ENCODE measurements at places on chromosomes 5 and 9.

GRCh38 chr5:69050214-69050613 is 43.6 kb upstream of the SLC30A5 start:
- DNase-seq = no peak

GRCh38 chr5:146461319-146461718 is 14.2 kb downstream of the TCERG1 start:
- DNase-seq = no peak

DNA sequence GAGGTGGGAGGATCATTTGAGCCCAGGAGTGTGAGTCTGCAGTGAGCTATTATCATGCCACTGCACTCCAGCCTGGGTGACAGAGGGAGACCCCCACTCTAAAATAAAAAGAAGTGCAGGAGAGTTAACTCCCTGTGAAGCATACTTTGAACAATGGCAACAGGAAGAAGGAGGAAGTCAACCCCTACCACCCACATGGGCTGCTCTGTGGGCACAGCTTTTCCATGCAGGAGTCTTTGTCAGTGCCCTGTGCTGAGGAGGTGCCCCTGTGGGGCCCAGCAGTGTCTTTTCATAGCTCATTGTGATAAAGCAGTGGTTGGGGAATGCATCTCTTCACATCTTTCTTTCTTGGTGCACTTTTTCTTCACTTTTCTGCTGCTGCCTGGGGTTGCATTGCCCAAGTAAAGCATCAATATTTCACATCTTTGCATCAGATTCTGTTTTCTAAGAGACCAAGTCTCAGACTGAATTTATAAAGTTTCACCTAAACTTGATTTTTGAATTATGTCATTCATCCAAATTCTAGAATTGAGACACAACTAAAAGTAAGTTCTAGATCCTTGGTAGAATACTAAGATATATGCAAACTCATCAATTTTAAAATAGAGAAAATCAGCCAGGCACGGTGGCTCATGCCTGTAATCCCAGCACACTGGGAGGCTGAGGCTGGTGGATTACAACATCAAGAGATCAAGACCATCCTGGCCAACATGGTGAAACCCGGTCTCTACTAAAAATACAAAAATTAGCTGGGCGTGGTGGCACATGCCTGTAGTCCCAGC is 316.6 kb downstream of the DNAH5 start:
- DNase-seq = no peak

- DNase-seq = peak; percentile 86
Measured at GRCh38 chr5:132813599-132814502, 749 bp downstream of the SOWAHA start.

- no peak for DNase-seq
Measured at GRCh38 chr5:132071338-132071707, 2.3 kb upstream of the CSF2 start.

- no peak for DNase-seq
Measured at GRCh38 chr5:130799015-130799414, 366.0 kb downstream of the HINT1 start.

DNA sequence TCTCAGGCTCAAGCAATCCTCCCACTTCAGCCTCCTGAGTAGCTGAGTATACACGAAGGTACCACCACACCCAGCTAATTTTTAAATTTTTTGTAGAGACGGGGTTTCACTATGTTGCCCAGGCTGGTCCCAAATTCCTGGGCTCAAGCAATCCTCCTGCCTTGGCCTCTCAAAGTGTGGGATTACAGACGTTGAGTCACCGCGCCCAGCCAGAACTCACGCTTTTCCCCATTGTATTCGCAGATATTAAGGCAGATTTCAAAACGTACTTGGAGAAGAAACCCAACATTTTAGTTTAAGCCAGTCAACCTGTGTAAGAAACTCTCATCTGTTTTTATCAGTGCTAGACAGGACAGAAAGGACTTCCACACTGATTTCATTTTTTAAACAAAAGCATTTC is 26.6 kb downstream of the COL23A1 start:
- no peak for DNase-seq

DNA sequence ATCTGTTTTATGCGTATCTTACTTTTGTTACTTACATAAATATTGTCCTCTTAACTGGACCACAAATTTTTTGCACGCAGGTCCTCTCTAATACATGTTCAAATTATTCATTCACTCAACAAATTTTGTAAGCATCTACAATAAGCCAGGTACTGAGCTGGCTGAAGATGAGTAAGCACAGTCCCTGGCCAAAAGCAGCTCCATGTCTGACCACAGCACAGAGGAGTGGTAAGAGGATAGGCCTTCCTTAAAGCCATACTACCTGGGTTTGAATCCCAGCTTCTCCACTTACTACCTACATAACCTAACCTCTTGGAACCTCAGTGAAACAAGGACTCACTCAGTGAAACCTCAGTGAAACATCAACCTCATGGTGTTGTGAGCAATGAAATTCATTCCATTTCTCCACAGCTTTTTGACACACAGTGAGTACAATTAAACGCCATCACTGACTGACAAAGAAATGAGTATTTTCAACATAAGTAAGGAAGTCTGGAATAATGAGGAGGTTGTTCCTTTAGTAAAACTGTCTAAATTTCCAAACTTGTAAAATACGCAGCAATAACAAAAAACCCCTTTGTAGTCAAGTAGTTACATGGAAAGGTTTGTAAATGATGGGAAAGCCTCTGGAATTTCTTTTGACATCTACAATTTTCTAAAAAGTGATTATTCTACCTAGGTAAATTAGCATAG is 15.0 kb downstream of the PTAR1 start:
- DNase-seq = no peak

GRCh38 chr9:13266167-13266566 is 13.3 kb downstream of the MPDZ start:
- no peak for DNase-seq

DNA sequence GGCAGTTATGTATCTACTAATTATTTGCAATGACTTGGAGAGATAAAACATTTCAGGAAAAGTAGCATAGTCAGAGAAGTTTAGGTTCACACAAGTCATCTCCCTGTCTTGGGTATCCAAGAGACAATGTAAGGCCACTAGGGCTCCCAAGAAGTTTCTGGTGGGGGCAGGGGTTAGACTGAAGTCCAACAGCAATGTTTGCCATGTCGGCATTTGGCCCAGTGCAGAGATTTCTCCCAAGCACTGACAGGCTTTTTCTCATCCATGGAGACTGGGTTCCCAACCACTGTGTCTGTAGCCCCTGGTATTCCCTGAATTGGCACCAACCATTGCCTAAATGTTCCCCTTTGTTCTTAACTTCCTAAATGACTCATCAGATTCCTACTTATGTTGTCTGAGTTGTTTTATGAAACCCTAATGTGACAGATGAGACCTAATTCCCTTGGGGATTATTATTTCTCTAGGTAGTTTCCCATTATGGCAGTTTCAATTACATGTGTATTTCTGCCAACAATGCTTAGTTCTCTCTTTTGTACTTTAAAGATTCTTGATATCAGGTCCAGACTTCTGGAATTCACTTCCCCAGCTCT is 103.6 kb upstream of the EGFLAM start:
- no peak for DNase-seq

- DNase-seq = peak; percentile 76
Measured at GRCh38 chr9:70113403-70114022, 69.9 kb downstream of the MAMDC2 start.

- no peak for DNase-seq
Measured at GRCh38 chr5:148615644-148616275, 38.6 kb downstream of the HTR4 start.

GRCh38 chr9:4011054-4011453 is 288.8 kb downstream of the GLIS3 start:
- DNase-seq = peak; percentile 65

GRCh38 chr5:102700120-102700831 is 54.8 kb upstream of the PAM start:
- peak; percentile 25 for DNase-seq

- no peak for DNase-seq
Measured at GRCh38 chr9:3332802-3333201, 193.0 kb downstream of the RFX3 start.

- no peak for DNase-seq
Measured at GRCh38 chr9:87579781-87580541, 82.3 kb downstream of the DAPK1 start.

DNA sequence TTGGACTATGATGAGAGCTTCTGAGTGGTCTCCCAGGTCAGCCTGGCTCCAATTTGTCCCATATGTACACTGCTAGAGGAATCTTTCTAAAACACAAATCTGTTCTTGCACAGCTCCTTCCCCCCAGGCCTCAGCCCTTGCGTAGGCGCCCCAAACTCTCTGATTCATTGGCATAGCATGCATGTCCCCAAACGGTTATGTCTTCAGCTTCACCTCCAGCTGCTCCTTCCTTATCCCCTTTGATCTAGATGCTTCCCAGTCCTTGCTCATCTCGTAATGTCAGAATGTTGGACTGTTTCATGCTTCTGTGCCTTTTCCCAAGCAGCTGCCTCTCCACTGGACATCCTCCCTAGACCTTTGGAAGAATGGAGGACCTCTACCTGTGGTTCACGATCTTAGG is 60.1 kb upstream of the BASP1 start:
- no peak for DNase-seq

- DNase-seq = no peak
Measured at GRCh38 chr5:11047030-11047429, 286.0 kb upstream of the DAP start.

- no peak for DNase-seq
Measured at GRCh38 chr9:33952066-33952465, 96.6 kb downstream of the UBAP2 start.

- no peak for DNase-seq
Measured at GRCh38 chr9:116100711-116101121, 52.9 kb upstream of the PAPPA start.

GRCh38 chr5:39547553-39548154 is 122.9 kb upstream of the DAB2 start:
- peak; percentile 54 for DNase-seq

DNA sequence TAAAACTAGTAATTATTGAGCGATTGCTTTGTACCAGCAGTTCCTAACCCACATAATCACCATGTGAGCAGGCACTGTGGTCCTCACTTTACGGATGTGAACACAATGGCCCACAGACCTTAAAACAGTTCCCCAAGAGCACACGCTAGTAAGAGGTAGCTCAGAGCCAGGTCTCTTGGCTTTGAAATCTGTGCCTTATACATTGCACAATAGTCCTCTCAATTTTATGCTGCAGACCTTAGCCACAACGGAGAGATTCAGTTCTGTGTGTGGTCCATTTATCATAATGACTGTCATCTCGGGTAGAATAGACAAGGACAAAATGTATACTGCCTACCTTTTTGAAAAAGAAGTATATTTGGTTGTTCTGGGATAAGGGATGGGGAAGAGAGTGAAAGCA is 289.0 kb upstream of the ANKRD55 start:
- DNase-seq = peak; percentile 60

DNA sequence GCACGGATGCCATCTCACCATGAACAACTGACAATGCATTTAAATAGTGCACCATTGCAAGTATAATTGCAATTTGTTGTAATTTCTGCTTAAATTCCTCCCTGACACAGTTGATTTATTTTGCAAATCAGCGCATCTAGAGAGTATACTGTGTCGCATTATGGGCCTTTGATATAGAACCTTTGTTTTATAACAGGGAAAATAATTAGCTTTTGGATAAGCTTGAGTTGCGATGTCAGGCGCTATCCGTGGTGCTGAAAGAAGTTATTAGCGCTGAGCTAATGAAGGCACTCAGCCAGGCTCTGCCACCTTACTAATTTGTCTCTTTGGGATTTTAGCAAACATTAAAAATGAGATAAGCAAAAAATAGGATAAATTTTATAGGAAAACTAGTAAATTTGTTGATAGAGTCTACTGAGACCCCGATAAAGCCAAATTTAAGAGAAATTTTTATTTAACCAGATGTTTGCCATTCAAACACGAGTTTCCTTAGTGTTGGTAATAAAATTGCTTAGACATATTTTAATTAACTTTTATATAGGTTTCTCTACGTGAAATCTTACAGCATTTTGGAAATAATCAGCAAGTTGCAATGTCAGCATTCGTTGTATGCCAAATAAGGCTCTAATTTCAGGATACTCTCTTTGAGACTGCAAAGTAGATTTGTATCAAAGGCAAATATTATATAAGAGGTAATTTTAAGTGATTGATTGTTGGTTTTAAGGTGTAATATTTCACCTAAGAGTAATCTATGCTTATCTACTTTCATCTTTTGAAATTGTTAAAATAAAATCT is 355.5 kb downstream of the TLR4 start:
- DNase-seq = peak; percentile 42
